Lower leg skin (tissue), 4 donors: ENCODE measurements at places on chromosomes 13 and 19. TPM values are rescaled to one million over a fixed set of nuclear protein-coding genes. Genes with fewer than 3 reads are reported as not detected.

The VSTM1 gene
- not detected for total RNA-seq

The EPSTI1 gene
- total RNA-seq: not detected

The MRPL4 gene
- total RNA-seq: 87.9 TPM

The KRTDAP gene
- 13,562 TPM for total RNA-seq

The XRCC1 gene
- total RNA-seq: 31.0 TPM

The ZNF723 gene
- not detected for total RNA-seq

The MEIOSIN gene
- total RNA-seq: not detected

The IZUMO4 gene
- total RNA-seq: 7.5 TPM

The NLRP4 gene
- total RNA-seq: not detected

The VMAC gene
- total RNA-seq: 10.2 TPM

The CEACAM4 gene
- not detected for total RNA-seq

The ZSCAN18 gene
- 52.4 TPM for total RNA-seq

The C19orf73 gene
- total RNA-seq: 4.9 TPM
